A549 treated with CORT108297 at 1 μM for 4 hours (cell line): ENCODE measurements at places on chromosomes 5 and 9. TPM values are rescaled to one million over a fixed set of nuclear protein-coding genes. Genes with fewer than 3 reads are reported as not detected.

The INSL6 gene
- total RNA-seq = not detected in 5 replicates

The CLTB gene
- total RNA-seq = 74.9 to 118 TPM (median 111 TPM) in 5 replicates

The SPAG8 gene
- 0.44 to 0.64 TPM (median 0.58 TPM) in 5 replicates for total RNA-seq

The FRMPD1 gene
- total RNA-seq = 0.03 to 0.05 TPM (median 0.04 TPM) in 4 of 5 replicates, not detected in the other

The BAG1 gene
- total RNA-seq = 133 to 147 TPM (median 144 TPM) in 5 replicates

The FKTN gene
- total RNA-seq = 6.5 to 9.0 TPM (median 8.0 TPM) in 5 replicates

The ZNF366 gene
- total RNA-seq = not detected in 5 replicates

The TAF11L10 gene
- total RNA-seq = not detected in 5 replicates

The HRCT1 gene
- total RNA-seq = 0.12 to 0.38 TPM (median 0.23 TPM) in 5 replicates

The ADAMTS16 gene
- 1.6 to 2.5 TPM (median 1.6 TPM) in 5 replicates for total RNA-seq

The CDX1 gene
- total RNA-seq = not detected in 5 replicates

The BSPRY gene
- 0.08 to 0.12 TPM (median 0.09 TPM) in 3 of 5 replicates, not detected in the others for total RNA-seq

The TMEM252 gene
- total RNA-seq = not detected in 5 replicates

The ARID3C gene
- 0.15 to 0.25 TPM (median 0.24 TPM) in 4 of 5 replicates, not detected in the other for total RNA-seq

The RORB gene
- total RNA-seq = not detected in 5 replicates

The GCNT4 gene
- total RNA-seq = 0.39 to 0.47 TPM (median 0.43 TPM) in 5 replicates

The ACSL6 gene
- 0.03 to 0.17 TPM (median 0.12 TPM) in 4 of 5 replicates, not detected in the other for total RNA-seq

The CER1 gene
- total RNA-seq = not detected in 5 replicates

The SCGB3A2 gene
- total RNA-seq = not detected in 5 replicates

The ELOVL7 gene
- 9.0 to 14.3 TPM (median 11.7 TPM) in 5 replicates for total RNA-seq

The GRM6 gene
- not detected in 5 replicates for total RNA-seq

The GAPT gene
- not detected in 5 replicates for total RNA-seq

The CCL28 gene
- 0.08 to 0.23 TPM (median 0.15 TPM) in 5 replicates for total RNA-seq

The B4GALT7 gene
- 18.7 to 31.8 TPM (median 29.2 TPM) in 5 replicates for total RNA-seq

The FRRS1L gene
- 0.13 to 0.81 TPM (median 0.22 TPM) in 5 replicates for total RNA-seq

The SMIM33 gene
- not detected in 5 replicates for total RNA-seq

The LIFR gene
- 4.4 to 6.5 TPM (median 6.2 TPM) in 5 replicates for total RNA-seq

The CARD6 gene
- 3.4 to 4.7 TPM (median 3.8 TPM) in 5 replicates for total RNA-seq

The PCDHAC1 gene
- 1.3 to 1.9 TPM (median 1.7 TPM) in 5 replicates for total RNA-seq

The BAAT gene
- 0.33 to 0.60 TPM (median 0.41 TPM) in 5 replicates for total RNA-seq

The SPEF2 gene
- total RNA-seq = 1.8 to 2.5 TPM (median 2.3 TPM) in 5 replicates

The OGN gene
- not detected in 5 replicates for total RNA-seq

The PRRX2 gene
- 3.5 to 8.8 TPM (median 7.8 TPM) in 5 replicates for total RNA-seq

The NSMF gene
- total RNA-seq = 30.7 to 47.3 TPM (median 43.7 TPM) in 5 replicates

The ARHGEF37 gene
- 0.72 to 1.2 TPM (median 0.87 TPM) in 5 replicates for total RNA-seq

The GIN1 gene
- total RNA-seq = 3.2 to 10.1 TPM (median 4.3 TPM) in 5 replicates

The PTPN3 gene
- 13.6 to 15.9 TPM (median 15.2 TPM) in 5 replicates for total RNA-seq

The LCN12 gene
- 0.48 to 1.5 TPM (median 1.5 TPM) in 5 replicates for total RNA-seq

The GDNF gene
- 0.02 to 0.06 TPM (median 0.04 TPM) in 4 of 5 replicates, not detected in the other for total RNA-seq

The TRPM3 gene
- total RNA-seq = not detected in 5 replicates

The RLN2 gene
- total RNA-seq = 0.18 to 0.34 TPM (median 0.20 TPM) in 3 of 5 replicates, not detected in the others

The ARL14EPL gene
- total RNA-seq = 0.07 to 0.43 TPM (median 0.14 TPM) in 5 replicates

The FAM163B gene
- not detected in 5 replicates for total RNA-seq

The OTULINL gene
- 6.1 to 8.9 TPM (median 7.9 TPM) in 5 replicates for total RNA-seq

The ZFP2 gene
- total RNA-seq = 0.02 TPM in 1 of 5 replicates, not detected in the others

The DIRAS2 gene
- total RNA-seq = 0.01 to 0.07 TPM (median 0.02 TPM) in 3 of 5 replicates, not detected in the others

The PLAC8L1 gene
- 0.16 to 0.47 TPM (median 0.24 TPM) in 4 of 5 replicates, not detected in the other for total RNA-seq

The DMRTA1 gene
- 0.73 to 1.1 TPM (median 0.93 TPM) in 5 replicates for total RNA-seq

The ITK gene
- 0.02 to 0.13 TPM (median 0.09 TPM) in 3 of 5 replicates, not detected in the others for total RNA-seq

The DMRT3 gene
- not detected in 5 replicates for total RNA-seq

The GRXCR2 gene
- not detected in 5 replicates for total RNA-seq

The KCNN2 gene
- 0.06 to 0.20 TPM (median 0.12 TPM) in 5 replicates for total RNA-seq

The PTPRD gene
- 0.06 to 0.34 TPM (median 0.16 TPM) in 5 replicates for total RNA-seq

The SLC35A4 gene
- 73.2 to 84.8 TPM (median 79.4 TPM) in 5 replicates for total RNA-seq

The PCDHGB3 gene
- 0.17 to 0.33 TPM (median 0.24 TPM) in 5 replicates for total RNA-seq
